ENCODE measurements at places on chromosomes 4 and X.

- DNase-seq: no peak
Measured at GRCh38 chr4:74379912-74380311, 15.0 kb downstream of the EREG start.

DNA sequence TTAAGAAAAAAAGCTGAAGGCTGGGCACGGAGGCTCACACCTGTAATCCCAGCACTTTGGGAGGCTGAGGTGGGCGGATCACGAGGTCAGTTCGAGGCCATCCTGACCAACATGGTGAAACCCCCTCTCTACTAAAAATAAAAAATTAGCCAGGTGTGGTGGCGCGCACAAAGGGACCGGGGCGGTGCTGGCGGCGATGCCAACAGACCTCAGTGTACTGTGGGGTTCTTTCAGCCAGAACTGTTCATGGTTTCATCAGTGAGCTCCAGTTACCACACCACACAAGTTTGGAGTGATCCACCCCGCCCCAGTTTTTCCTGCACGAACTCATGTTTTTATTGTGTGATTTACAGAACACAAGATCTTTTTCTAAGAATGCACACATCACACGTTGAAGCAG lies 21.2 kb upstream of the IRAK1 start:
- no peak for DNase-seq

GRCh38 chr4:150104404-150105027 lies 26.3 kb downstream of the DCLK2 start:
- DNase-seq: no peak

- DNase-seq: no peak
Measured at GRCh38 chr4:57194068-57194611, 84.0 kb upstream of the IGFBP7 start.

DNA sequence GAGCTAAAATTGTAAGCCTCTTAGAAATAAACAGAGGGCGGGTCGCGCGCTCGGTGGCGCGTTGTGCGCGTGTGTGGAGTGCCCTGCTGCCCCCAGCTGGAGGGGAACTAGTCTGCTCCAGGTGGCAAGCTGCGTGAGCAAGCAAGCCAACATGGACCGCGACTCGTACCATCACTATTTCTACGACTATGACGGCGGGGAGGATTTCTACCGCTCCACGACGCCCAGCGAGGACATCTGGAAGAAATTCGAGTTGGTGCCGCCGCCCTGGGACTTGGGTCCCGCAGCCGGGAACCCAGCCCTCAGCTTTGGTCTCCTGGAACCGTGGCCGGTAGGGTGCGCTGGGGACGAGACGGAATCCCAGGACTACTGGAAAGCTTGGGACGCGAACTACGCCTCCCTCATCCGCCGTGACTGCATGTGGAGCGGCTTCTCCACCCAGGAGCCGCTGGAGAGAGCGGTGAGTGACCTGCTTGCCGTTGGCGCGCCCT lies 66.1 kb downstream of the DNAAF6 start:
- no peak for DNase-seq

DNA sequence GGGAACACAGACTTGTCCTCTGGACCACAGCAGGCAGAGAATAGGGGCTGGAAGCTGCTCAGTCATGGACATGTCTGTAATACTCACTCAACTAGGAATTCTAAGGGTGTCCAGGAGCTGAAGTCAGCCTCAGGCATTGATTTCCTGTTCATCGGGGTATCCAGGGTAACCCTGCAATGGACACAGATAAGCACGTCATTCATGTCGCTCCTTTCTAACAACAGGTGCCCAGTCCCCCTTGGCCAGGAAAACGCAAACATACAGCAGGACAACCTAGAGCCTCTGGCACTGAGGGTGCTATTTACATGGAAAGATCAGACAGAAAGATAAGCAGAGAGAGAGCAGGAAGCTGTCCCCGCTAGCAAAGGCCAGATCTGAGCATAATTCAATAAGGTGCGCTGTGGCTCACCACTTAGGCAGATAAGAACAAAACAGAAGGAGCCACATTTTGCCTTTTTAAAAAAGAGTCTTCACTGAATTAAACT lies 21.3 kb downstream of the QDPR start:
- DNase-seq: no peak

DNA sequence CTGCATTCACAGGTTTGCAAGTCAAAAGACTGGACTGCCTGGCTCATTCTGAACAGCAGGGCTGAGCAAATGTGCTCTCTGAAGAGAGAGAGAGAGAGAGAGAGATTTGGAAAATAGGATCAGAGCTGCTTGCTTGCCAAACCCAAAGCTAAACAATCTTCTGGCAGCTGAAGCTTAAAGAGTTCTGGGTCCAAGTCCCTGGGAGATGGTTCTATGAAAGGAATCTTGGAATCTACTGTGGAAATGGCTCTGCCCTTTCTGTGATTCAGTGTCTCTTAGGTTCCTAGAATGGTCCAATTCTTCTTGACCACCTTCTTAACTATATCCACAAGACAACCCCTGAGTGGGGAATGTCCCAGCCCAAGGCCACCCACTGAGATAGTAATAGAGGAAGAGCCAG lies 66.1 kb upstream of the EFNB1 start:
- DNase-seq: no peak

GRCh38 chrX:48532161-48532560 lies 7.4 kb upstream of the TBC1D25 start:
- no peak for DNase-seq

- DNase-seq: no peak
Measured at GRCh38 chr4:6403400-6403685, 69.1 kb downstream of the PPP2R2C start.

DNA sequence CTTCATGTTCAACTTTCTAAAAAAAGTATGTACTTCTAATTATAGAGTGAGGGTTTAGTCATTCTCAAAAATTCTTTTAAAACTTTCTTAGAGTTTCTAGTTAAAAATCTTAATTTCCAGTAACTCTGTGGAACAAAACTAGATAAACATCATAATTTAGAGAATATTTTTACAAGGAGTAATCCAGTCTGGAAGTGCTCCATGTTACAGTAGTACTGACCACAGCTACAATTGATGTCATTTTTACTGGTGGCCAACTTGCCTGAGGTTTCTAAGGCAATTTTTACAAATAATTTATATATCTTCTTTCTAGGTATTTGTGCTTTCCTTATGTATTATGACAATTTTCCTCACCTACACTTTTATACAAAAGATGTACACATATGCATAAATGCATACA lies 490.4 kb downstream of the CENPC start:
- no peak for DNase-seq

- no peak for DNase-seq
Measured at GRCh38 chrX:12282991-12283390, 144.7 kb downstream of the FRMPD4 start.

- no peak for DNase-seq
Measured at GRCh38 chr4:27000820-27001219, 140.2 kb downstream of the STIM2 start.

DNA sequence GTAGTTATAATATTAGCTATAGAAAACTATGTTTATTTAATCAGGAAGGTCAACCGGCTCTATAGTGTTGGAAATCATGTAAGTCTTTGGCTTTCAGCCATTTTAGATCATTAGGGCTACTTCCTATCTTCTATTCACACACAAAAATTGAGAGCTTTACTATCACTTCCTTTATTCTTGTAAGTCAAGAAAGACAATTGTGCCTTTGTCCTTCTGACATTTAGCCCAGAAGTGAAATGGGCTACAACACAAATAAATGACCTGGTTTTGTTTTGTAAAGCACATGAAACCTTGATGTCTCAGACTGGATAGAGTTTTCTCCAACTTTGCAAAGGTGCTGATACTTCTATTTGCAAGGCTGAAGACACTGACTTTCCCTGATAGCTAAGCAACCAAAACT lies 122.4 kb upstream of the ACSL4 start:
- no peak for DNase-seq

- no peak for DNase-seq
Measured at GRCh38 chr4:79993476-79993875, 79.6 kb downstream of the ANTXR2 start.

DNA sequence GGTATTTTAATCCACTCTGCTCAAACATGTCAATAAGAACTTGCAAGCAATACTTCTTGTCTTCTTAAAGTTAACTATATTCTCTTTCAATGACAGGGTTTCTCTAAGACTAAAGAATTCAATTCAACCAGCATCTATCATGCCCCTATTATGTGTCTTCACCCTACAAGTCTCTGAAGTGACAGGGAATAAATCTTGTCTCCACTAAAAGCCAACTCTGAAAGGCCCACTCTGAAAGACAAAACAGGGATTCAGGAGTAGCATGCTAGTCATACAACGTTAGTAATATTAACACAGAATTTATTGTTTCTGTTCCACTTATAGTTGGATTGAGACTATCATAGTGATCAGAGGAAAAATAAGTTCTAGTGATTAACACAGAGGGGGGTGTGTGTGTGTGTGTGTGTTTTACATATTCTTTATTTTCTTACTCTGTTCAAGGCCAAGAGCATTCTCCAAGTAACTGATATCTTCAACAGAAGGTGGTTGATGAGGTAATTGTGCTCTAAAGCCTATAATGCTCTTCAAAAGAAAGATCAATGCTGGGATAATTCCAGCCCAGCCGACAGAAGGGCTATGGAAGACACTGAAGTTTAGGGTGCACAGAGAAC lies 122.4 kb upstream of the DCLK2 start:
- no peak for DNase-seq

GRCh38 chrX:47645530-47645929 lies 4.8 kb downstream of the ELK1 start:
- no peak for DNase-seq

GRCh38 chrX:137567682-137568232 lies 1.8 kb downstream of the ZIC3 start:
- no peak for DNase-seq

- DNase-seq: no peak
Measured at GRCh38 chr4:156754832-156755570, 216.6 kb downstream of the PDGFC start.

DNA sequence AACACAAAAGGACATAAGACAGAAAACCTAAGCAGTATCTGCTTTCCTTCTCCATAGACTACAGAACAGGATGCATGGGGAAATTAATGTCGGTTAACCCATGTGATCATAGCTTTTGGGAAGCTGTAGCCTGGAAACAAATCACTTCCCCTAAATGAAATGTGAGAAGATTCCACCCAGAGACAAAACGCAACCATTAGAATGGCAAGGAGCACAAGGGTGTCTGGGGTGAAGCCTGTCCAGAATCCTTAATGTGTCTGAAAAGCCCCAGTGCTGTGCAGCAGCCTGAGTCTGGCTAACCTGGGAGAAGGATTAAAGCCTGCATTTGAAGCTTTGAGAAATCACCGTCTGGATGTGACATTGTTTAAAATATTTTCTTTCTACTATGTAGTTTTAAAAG lies 213.3 kb downstream of the ANKRD50 start:
- DNase-seq: no peak

GRCh38 chrX:23616361-23616760 lies 50.9 kb upstream of the PRDX4 start:
- DNase-seq: no peak

GRCh38 chrX:639151-639550 lies 8.6 kb downstream of the SHOX start:
- no peak for DNase-seq

DNA sequence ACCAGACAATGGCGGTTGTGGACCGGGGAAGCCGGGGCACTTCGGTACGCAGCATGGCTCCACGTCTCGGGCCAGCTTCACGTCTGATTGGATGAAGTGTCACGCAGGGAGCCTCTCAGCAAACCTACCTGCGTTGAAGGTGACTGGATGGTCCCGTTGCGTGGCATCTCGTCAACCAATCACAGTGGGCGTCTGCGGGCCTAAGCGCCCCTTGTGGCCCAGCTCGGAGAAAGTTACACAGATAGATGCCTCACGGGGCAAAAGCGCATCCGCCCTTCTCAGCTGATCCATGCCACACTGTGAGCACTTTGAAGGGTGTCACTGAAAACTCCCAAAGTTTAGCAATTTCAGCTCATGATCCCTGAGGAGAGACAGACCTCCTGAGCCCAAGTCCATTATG lies at the start of gene H2BW1:
H2BW1 (minus strand) TSS at position 103 of the 400 bp plus-strand sequence. CDS start 132 bp downstream, outside the sequence.
- no peak for DNase-seq

GRCh38 chr4:183399126-183399522 lies 45.3 kb upstream of the CDKN2AIP start:
- DNase-seq: no peak

DNA sequence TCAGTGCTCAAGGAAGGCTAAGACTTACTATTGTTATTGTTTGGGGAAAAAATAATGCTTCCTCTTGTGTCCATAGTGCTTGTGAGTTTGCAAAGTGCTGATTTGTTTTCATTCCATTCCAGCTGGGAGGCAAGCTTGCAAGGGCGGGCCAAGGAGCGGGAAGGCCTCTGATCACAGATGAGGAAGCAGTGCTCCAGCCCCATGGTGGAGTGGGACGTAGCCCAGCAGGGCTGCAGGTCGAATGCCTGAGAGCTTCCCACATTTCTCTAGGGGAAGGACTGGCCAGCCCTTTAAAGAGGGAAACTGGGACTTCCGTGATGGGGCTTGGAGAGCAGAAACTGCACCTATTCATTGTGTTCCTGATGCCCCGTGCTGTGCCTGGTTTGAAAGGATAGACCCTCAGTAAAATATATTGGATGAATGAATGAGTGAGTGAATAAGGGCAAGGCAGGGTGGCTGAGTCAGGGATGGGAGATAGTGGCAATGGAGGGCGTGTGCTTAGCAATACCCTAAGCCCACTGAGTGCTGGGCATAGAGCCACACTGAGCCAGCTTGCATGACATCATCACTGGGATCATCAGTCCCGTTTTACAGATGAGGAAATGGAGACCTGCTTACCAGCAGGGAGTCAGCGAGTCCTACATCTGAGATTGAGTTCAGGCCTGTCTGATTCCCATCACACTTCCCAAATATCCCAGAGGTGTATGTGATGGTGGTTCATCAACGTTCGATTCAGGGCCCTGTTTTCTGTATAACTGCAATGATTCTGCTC lies 17.9 kb upstream of the NSG1 start:
- DNase-seq: no peak

DNA sequence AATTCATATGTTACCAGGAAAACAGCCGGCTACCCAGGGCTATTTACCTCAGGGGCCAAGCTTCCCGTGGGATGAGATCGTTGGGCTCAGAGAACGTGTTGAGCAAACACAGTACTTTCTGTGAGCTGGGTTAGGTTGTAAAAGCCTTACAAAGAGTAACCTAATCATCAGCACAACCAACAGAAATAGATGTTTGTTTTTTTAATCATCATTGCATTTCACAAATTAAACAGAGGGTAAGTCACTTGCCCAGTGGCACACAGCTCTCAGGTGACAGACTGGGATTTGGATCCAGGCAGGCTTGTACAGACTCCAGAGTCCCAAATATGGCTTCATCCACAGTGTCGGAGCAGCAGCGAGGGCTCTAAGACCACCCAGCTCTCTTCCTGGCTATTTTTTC lies 20.1 kb downstream of the SPON2 start:
- DNase-seq: no peak

DNA sequence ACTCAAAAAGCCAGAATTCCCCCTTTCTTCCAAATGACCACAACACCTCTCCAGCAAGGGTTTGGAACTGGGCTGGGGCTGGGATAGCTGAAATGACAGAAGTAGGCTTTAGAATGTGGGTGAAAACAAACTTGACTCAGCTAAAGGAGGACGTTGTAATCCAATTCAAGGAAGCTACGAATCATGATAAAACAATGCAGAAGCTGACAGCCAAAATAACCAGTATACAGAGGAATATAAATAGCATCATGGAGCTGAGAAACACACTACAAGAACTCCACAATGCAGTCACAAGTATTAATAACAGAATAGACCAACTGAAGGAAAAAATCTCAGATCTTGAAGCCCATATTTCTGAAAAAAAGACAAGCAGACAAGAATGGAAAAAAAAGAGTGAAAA lies 95.8 kb upstream of the TET2 start:
- DNase-seq: no peak

GRCh38 chr4:38688676-38689355 lies 24.8 kb downstream of the KLF3 start:
- no peak for DNase-seq

- DNase-seq: no peak
Measured at GRCh38 chr4:184583738-184584502, 65.3 kb downstream of the CASP3 start.
